T1000 (cell line): ENCODE measurements at places on chromosomes 2 and 18.

DNA sequence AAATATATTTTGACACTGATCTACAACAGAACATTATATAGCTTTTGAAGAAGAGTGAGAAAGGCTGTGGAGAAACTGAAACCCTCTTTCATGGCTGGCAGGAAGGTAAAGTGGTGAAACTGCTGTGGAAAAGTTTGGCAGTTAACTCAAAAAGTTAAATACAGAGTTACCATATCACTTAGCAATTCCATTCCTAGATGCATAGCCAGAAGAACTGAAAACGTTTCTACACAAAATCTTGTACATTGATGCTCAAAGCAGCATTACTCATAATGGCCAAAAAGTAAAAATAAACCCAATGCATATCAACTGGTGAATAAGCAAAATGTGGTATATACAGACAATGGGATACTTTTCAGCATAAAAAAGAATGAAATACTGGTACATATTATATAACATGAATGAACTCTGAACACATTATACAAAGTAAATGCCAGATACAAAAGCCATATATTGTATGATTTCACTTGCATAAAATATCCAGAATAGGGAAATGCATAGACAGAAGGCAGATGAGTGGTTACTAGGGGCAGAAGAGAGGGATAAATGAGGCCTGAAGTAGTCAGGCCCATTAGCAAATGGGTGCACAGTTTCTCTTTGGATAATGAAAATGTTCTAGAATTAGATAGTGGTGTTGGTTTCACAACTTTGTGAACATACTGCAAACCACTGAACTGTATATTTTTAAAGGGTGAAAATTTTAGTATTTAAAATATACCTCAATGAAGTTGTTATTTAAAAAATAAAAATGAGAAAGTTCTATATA, 114.3 kb downstream of the DYM start:
- DNase-seq = no peak

GRCh38 chr18:55546851-55547704, 40.9 kb downstream of the TCF4 start:
- peak; percentile 2 for DNase-seq

- no peak for DNase-seq
Observed at GRCh38 chr2:230471074-230471473, 55.1 kb downstream of the SP100 start.

DNA sequence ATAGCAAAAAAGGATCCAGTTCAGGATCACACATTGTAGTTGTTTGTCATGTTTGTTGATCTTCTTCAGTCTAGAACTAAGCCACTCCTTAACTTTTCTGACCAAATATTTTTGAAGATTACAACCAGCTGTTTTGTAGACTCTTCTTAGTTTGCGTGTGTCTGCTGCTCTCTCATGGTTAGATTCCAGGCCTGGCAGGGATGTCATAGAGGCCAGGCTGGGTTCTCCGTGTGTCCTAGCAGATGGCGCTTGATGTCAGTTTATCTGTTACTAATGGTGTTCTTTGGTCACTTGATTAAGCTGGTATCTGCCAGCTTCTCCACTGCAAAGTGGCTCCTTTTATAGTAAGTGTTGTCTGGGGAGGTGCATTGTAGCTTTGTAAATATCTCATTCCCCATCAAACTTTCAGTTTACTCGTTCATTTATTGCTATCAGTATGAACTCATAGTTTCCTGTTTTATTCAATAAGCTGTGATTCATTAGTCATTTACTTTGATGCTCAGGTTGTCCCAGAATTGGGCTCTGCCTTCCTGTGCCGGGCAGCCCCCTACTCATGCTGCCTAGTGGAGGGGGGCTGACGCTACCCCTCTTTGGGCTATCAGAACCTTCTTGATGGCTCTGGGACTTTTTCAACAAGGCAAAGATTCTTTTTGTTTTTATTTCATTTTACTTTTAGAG, 42.1 kb downstream of the GRHL1 start:
- DNase-seq = no peak

- DNase-seq = no peak
Observed at GRCh38 chr2:205002390-205002789, 457.1 kb downstream of the PARD3B start.

DNA sequence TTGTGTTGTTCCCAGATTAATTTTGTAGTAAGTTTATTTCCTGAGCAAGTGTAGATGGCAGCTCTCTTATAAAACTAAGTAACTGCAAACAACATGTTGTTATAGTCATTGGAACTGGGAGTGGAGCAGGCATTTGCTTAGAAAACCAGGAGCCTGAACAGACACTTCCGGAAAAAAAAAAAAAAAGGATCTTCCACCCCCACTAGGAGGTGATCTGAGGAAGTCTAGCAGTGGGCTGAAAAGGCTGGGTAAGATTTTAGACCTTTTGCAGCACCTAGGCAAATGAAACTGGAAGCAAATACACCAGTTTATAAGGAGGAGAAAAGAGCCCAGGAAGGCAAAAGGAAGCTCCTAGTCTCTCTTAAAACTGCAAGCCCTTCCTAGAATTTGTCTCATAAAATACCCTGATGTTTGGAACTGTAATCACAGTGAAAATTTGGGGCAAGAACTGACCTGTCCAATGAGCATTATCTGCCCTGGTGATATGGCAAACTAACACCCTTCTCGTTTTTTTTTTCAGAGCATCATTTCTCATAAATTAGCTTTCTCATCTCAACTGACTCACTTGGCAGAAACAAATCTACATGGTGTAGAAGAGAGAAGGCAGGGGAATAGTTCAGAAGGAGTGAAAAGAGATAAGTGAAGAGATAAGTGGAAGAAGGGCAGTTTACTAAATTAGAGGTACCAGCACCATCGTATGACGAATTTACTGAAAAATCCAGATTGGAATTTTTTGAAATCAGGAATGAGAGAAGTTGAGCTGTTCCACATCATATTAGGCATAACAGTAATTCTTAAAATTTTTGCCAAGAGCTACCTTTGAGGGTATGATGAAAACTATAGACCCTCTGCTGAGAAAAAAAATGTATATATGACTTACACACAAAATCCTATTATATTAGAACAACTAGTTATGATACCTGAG, 4.2 kb upstream of the CCNYL1 start:
- no peak for DNase-seq

DNA sequence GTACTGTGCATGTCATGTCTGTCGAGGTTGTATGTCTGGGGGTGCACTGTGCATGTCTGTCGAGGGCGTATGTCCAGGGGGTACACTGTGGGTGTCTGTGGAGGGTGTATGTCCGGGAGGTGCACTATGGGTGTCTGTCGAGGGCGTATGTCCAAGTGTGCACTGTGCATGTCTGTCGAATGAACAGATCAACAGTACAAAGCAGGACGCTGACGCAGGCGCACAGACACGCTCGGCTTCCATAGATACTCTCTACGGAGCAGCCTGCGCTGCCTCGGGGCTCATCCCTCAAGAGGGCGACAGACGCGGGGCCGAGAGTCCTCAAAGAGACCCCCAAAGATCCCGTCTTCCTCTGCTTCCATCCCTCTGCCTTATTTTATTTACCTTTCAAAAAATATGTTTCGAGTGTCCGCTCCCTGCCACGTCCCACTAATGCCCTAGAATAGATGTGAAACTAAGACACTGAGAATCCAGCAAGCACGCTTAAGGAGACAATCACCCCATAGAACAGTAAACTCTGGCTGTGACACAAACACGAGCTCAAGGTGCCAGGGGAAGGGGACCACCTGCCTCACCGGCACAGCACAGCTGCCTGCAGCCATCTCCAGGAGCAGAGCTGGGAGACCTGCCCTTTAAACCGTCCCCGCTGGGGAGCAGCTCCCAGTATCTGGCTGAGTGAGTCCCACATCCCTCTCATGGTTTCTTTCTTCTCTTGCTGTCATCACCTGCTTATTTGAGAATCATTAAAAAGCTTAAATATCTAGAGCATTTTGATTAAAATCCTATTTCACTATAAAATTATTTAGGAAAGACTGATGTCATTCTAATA, 250.5 kb upstream of the MYT1L start:
- DNase-seq = no peak

GRCh38 chr2:1856475-1856874, 112.2 kb upstream of the PXDN start:
- DNase-seq = no peak

GRCh38 chr18:70181015-70181414, 24.5 kb downstream of the RTTN start:
- DNase-seq = no peak

DNA sequence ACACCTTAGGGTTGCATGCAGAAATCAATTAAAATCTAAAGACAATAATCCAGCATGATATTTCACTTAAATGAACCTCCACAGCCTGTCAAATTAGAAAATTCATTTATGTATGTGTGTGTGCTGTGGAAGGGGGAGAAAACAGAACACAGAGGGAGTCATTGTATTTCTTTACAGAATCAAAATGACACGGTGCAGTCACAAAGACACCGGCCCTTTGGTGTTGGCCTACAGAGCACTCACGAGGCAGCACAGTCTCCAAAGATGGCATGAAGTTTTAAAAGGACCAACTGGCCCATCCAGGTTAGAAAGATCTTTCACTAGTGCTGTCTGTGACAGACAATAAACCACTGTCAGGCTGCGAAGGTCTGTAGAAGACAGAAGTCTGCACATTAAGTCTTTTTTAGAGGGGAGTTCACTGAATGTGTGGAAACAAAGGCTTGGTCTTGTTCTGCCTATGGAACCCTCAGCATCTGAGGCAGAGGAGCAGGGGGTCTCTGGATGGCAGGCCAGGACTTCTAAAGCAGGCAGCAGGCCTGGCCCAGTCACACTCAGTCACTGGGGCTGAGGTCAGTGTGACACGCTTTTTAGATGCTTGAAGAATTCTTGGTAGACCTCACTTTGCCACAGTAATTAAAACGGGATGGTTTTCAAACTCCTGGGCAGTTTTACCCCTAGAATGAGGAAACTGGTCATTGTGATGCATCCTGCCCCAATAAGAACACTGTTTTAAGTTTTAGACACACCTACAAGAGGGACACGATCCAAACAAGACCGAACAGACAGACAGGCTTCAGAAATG, 184.9 kb downstream of the AFF3 start:
- no peak for DNase-seq

GRCh38 chr2:37633234-37633633, 38.2 kb downstream of the CDC42EP3 start:
- no peak for DNase-seq

- no peak for DNase-seq
Observed at GRCh38 chr2:216399621-216400020, 12.7 kb upstream of the SMARCAL1 start.

DNA sequence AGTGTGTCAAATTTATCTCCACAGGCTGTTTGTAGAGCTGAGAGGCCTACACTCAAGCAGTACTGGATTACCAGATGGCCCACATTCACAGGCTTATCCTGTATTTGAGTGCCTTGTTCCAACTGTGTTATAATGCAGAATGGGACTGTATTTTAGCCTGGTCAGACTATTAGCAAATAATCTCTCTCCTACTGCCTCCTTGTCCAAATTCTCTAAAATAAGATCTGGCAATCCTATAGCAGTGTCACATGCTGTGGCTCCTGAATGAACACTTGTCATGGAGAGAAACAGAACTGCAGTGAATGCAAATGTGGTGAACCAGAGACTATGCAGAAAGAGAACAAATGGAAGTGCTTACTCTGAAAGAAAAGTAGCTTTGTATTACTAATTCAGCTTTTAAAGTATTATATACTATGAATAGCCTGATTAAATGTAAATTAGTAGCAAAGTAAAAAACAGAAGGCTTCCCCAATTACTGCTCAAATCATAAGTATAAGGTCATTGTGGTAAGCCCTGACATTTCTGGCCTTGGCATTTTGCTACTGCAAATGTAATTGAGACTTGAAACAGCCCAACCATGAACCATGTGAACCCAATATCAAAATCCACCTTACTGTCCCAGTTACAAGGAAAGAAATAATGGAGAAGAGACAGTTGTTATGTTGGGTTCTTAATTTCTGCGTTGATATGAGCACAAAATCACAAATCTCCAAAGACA, 80.0 kb downstream of the MAP4K3 start:
- no peak for DNase-seq

GRCh38 chr18:44186001-44186400, 494.7 kb upstream of the SETBP1 start:
- no peak for DNase-seq

DNA sequence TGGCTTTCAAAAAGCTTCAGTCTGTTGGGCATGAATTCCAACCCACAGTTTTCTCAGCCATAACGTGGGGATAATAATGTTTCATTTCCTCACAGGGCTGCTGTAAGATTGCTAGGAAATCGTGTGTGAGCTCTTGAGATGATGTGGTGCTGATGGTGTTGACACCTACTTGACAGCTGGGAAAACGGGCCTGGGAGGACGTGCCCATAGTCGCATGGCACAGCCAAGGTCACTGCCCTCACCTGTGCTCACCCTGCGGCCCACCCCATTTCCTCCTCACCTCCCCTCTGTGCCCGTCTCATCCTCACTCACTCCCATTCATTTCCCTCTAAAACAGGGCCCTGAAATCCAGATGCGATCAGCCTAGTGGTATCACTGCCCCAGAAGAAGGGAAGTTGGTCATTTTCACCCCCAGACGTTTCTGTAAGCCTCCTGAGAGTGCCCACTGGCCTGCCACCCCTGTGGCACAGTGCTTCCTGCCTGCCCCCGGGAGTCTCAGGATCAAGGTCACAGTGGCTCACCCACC, 33.0 kb downstream of the DPYSL5 start:
- no peak for DNase-seq

GRCh38 chr18:24797981-24798380, 337.5 kb downstream of the HRH4 start:
- DNase-seq = no peak

- no peak for DNase-seq
Observed at GRCh38 chr2:239307921-239308613, 92.8 kb downstream of the HDAC4 start.

- DNase-seq = no peak
Observed at GRCh38 chr2:168698969-168699368, 103.5 kb upstream of the NOSTRIN start.

DNA sequence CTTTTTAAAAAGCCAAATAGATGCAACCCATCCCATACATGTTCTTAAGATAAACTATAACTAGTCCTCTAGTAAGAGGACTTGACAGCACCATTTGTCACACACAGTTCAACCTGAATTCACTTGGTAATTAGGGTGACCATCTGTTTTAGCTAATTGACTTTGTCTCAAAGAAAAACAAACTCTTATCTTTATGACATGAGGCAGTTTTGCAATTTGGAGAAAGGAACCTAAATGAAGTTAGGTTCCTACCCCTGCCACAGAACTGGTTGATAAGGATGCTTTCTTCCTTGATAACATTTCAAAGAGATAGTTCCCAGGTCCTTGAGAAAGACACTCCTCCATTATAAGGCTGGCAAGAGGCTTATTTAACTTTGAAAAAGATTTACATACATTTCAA, 57.4 kb upstream of the LRRTM1 start:
- DNase-seq = no peak

DNA sequence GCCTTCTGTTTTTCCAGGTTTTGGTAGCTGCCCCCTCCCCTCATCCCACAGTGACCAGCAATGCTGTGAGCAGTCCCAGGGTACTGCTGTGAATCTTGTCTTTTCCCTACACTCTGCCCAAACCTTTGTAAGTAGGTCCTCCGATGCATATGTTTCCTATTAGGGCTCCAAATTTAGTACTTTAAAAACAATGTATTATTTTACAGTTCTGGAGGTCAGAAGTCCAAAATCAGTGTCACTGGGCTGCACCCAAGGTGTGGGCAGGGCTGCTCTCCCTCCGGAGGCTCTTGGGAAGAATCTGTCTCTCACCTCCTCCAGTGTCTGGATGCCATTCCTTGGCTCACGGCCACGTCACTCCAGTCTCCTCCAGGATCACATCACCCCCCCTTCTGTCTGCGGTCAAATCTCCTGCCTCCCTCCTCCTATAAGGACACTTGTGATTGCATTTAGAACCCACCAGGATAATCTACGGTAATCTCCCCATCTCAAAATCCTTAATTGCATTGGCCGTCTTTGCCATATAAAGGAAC, 208.5 kb downstream of the SH3BP4 start:
- no peak for DNase-seq

- DNase-seq = no peak
Observed at GRCh38 chr2:122486705-122487415, 731.4 kb downstream of the TSN start.
